HCT116 (cell line): ENCODE measurements at places on chromosomes 2 and 18.

DNA sequence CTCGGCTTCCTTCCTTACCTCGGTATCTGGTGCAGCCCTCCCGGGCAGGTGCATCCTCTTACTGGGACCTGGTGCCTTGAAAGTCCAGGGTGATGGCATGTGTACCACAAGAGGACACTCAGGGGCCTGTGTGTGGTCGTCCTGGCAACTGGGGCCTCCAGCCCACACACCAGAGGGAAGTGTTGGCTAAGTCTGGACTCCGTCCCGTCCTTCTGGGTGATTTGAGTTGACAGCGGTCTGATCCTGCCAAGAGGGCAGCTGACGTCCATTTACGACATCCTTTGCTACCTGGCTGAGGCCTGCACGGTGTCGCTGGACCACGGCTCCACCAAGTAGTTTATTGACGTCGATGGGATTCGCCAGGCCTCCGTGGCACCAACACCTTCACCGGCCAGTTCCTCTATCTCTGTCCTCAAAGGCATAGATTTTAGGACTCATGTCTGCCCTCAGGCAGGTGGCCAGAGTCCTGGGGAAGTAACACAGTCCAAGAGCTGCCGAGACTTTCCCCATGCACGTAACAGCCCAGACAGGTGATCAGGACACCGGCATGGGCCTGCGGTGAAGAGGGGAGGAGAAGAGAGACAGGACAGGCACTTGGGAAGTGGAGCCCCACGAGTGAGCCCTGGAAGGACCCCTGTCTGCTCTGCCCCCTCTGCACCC lies 186.0 kb upstream of the HDAC4 start:
- no peak for DNase-seq
- no peak overlapping the region for H3K27ac ChIP-seq
- no peaks in the 10 kb centered on the region for H3K27me3 ChIP-seq
- H3K4me3 ChIP-seq, result no peak overlapping the region
- H3K4me1 ChIP-seq, result no peaks in the 10 kb centered on the region
- H3K36me3 ChIP-seq, result no peaks in the 10 kb centered on the region

DNA sequence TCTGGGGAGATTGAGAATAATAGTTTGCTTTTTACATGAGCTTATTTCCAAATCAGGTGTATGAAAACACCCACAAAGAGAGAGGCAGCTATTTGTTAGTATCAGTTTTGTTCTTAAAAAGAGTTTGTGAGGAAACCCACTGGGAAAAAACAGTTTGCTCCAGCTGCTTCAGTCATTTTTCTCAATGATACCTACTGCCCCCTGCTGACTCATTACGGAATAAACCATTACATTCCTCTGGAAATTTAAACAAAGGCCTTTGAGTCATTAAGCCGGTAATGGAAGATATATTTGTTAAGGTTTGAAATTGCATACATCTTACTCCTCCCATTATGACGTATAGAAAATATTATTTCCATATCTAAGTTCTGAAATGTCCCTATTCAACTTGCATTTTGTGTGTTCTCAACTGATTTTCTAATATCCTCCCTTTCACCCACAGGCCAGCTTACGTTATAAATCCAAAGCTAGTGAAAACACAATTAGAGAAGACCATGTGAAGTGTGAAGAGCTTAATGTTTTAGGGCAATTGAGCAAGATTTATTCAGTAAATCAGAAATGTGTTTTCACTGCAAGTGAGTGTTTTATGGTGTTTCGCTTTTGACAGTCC lies 761.6 kb downstream of the DSC3 start:
- H3K27ac ChIP-seq, result no peak overlapping the region
- no peaks in the 10 kb centered on the region for H3K27me3 ChIP-seq
- no peaks in the 10 kb centered on the region for H3K36me3 ChIP-seq
- no peak overlapping the region for H3K4me3 ChIP-seq
- DNase-seq, result peak; percentile 34

DNA sequence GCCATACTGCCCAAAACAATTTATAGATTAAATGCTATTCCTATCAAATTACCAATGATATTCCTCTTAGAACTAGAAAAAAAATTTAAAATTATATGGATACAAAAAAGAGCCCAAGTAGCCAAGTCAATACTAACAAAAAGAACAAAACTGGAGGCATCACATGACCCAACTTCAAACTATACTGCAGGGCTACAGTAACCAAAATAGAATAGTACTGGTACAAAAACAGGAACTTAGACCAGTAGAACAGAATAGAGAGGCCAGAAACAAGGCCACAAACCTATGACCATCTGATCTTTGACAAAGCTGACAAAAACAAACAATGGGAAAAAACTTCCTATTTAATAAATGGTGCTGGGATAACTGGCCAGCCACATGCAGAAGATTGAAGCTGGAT lies 86.1 kb upstream of the KYNU start:
- H3K36me3 ChIP-seq, result no peaks in the 10 kb centered on the region
- no peak overlapping the region for H3K4me3 ChIP-seq
- no peak for DNase-seq
- no peaks in the 10 kb centered on the region for H3K4me1 ChIP-seq
- no peaks in the 10 kb centered on the region for H3K27me3 ChIP-seq

GRCh38 chr2:210224591-210224940 lies 681 bp downstream of the ACADL start:
- no peaks in the 10 kb centered on the region for H3K27me3 ChIP-seq
- DNase-seq, result no peak
- no peaks in the 10 kb centered on the region for H3K36me3 ChIP-seq

DNA sequence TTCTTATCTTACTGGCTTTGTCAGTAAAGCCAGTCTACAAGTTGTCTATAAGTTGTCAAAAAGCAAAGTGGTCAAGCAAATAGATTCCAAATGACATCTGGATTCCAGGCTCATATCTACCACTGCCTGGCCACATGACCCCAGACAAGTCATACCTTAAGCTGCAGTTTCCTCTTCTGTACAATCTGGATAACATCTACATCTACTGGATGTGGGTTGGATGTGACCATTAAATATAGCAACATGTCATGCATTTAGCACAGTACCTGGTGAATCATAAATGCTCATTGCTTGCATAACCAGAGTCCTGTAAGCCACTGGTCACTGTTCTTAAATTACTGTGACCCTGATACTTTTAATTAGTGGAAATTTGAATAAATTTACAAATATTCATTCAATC lies 16.8 kb downstream of the COBLL1 start:
- no peak for DNase-seq
- no peak overlapping the region for H3K4me3 ChIP-seq
- no peaks in the 10 kb centered on the region for H3K4me1 ChIP-seq
- H3K36me3 ChIP-seq, result no peaks in the 10 kb centered on the region
- H3K27me3 ChIP-seq, result no peaks in the 10 kb centered on the region
- H3K27ac ChIP-seq, result no peak overlapping the region

- no peaks in the 10 kb centered on the region; the same call in 1 of the 2 replicates for H3K4me1 ChIP-seq
- no peak overlapping the region for H3K27ac ChIP-seq
- no peak overlapping the region for H3K4me3 ChIP-seq
- no peak for DNase-seq
These were observed 406.2 kb downstream of the MTX2 start for GRCh38 chr2:176675271-176675949.

DNA sequence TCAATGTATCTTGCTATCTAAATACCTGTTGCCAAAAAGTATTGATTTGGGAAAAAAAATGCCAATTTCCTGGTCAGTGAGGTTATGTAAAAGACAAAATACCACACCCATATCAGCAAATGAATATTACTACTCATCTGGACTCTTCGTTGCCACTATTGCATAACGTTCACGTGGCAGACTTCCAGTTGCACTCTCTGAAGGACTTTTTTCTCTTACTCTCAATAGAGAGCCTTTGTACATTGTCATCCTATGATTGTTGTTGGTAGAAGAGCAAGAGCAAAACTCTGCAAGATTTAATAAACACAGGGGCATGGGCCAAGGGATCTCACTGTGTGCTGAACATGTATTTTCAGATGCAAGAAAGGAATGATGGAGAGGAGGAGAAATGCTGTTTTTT lies 689.8 kb downstream of the MBD2 start:
- no peak for DNase-seq
- H3K36me3 ChIP-seq, result no peaks in the 10 kb centered on the region
- no peak overlapping the region for H3K27ac ChIP-seq
- no peaks in the 10 kb centered on the region for H3K4me1 ChIP-seq
- H3K27me3 ChIP-seq, result no peaks in the 10 kb centered on the region
- no peak overlapping the region for H3K4me3 ChIP-seq

DNA sequence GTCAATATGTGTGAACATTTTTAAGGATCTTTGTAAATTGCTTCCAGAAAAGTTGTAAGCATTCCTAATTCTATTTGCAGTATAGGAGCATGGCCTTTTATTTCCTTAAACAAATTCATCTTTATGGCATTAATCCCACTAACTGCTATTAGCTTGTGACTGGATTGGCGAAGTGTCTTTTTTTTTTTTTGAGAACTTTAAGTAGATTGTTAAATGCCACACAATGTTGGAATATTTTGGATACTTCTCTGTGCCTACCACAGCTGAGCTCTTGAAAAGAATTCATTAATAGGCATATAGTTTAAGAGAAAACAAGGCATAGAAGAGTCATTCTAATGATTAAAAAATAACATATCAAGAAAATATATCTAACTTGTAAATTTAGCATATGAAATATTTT lies 129.7 kb downstream of the LAMA3 start:
- H3K27me3 ChIP-seq, result no peaks in the 10 kb centered on the region
- no peak overlapping the region for H3K4me3 ChIP-seq
- no peaks in the 10 kb centered on the region; the same call in 1 of the 2 replicates for H3K4me1 ChIP-seq
- H3K27ac ChIP-seq, result no peak overlapping the region
- H3K36me3 ChIP-seq, result no peaks in the 10 kb centered on the region

GRCh38 chr2:120350801-120351320 lies 4.9 kb downstream of the INHBB start:
- no peaks in the 10 kb centered on the region for H3K4me1 ChIP-seq
- no peak overlapping the region for H3K27ac ChIP-seq
- DNase-seq, result no peak
- no peak overlapping the region for H3K4me3 ChIP-seq
- no peaks in the 10 kb centered on the region for H3K36me3 ChIP-seq

DNA sequence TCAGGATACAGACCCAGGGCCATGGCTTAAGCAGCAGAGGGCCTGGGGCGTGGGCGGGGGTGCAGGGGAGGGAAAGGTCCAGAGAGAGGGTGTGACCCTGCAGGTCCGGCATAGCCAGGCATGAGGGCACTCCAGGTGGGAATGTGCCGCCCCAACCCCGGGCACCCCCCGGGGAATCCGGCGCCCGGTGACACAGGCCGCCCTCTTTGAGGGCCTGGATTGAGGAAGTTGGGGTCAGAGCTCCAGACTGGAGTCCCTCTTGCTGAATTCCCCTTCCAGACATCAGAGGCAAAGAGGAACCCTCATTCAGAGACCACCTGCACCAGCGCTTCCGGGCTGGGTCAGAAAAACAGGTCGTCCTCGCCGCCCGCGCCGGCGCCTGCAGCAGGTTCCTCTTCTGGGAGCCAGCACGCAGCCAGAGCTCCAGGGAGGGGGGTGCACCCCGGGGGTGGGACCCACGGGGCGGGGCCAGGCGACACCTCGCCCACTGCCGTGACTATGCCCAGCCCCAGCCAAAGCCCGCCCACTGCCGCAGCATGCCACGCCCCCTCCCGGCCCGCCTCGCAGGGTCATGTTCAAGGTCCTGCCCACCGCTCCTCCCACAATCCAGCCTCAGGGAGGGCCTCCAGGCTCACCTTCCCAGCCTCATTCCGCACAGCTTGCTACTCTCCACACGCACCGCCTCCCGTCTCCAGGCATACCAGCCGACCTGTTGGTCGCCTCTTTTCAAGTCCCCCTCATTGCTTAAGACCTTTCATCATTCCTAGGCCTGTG lies 98.3 kb upstream of the ID2 start:
- H3K4me3 ChIP-seq, result peak overlapping the region; percentile 42
- peak overlapping the region; percentile 50 for H3K27ac ChIP-seq
- H3K36me3 ChIP-seq, result no peaks in the 10 kb centered on the region

DNA sequence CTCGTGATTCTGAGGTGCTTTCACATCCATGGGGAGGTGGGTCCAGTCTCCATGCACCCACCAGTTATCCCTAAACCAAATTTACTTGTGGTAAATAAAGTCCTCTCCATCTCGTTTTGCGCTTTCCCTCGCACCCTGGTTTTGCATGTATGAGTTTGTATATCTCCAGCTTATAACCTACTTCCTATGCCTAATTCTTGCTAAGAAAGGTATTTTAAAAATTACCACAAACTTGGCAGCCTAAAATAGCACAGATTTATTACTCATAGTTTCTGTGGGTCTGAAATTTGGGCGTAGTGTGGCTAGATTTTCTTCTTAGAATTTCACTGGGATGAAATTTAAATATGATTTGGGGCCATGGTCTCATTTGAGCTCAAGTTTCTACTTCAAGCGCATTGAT lies 511.5 kb downstream of the NYAP2 start:
- no peaks in the 10 kb centered on the region for H3K36me3 ChIP-seq
- no peaks in the 10 kb centered on the region for H3K27me3 ChIP-seq
- no peak overlapping the region for H3K27ac ChIP-seq
- no peak overlapping the region for H3K4me3 ChIP-seq
- no peak for DNase-seq

DNA sequence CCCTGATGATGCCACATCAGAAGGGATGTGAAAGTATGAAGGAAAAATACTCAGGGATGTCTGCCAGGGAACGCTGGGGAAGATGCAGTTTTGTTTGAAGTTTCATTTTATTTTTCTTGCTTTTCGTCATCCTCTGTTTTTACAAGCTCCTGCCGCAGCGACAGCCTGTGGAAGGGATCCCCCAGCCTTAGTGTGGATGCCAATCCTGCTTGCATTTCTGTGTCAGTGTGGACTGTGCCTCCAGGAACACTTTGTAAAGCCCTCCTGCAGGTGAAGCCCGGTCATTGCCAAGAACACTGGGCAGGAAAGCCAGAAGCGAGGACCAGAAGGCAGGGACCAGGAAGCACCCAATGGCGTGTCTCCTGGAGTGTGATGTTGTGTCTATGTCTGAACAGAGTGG lies 234.3 kb downstream of the SEPTIN10 start:
- no peak overlapping the region for H3K27ac ChIP-seq
- H3K36me3 ChIP-seq, result no peaks in the 10 kb centered on the region
- DNase-seq, result no peak

GRCh38 chr2:2333076-2333475 lies 2.0 kb upstream of the MYT1L start:
- H3K27ac ChIP-seq, result no peak overlapping the region
- no peaks in the 10 kb centered on the region for H3K4me1 ChIP-seq
- no peaks in the 10 kb centered on the region for H3K36me3 ChIP-seq
- no peak overlapping the region for H3K4me3 ChIP-seq
- H3K27me3 ChIP-seq, result no peaks in the 10 kb centered on the region

DNA sequence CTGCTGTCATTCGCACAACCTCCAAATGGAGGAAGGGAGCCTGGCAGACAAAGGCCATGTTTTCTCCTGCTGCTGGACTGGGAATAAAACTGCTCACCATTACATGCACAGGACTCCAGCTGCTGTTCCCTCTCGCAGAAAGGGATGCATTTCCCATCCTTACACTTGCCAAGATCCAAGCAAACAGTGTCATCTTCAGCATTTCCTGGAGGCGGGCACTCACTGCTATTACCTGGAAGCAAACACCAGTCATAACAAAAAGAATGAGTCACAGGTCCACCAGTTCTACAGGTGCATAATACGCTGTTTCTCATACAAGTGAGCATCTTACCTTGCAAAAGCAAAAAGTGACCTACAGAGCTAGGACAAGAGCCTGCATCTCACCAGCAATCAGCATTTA lies 22.7 kb downstream of the IAH1 start:
- H3K27ac ChIP-seq, result no peak overlapping the region
- H3K27me3 ChIP-seq, result no peaks in the 10 kb centered on the region
- peaks cover 19% of the 10 kb centered on the region; the same call in 1 of the 2 replicates for H3K36me3 ChIP-seq
- DNase-seq, result no peak
- H3K4me3 ChIP-seq, result no peak overlapping the region

- no peaks in the 10 kb centered on the region for H3K36me3 ChIP-seq
- DNase-seq, result no peak
- no peaks in the 10 kb centered on the region for H3K4me1 ChIP-seq
- no peak overlapping the region for H3K4me3 ChIP-seq
- H3K27ac ChIP-seq, result no peak overlapping the region
These were observed 20.1 kb upstream of the MREG start for GRCh38 chr2:216033403-216033802.

- no peak overlapping the region for H3K4me3 ChIP-seq
- peaks cover 39% of the 10 kb centered on the region for H3K4me1 ChIP-seq
- H3K36me3 ChIP-seq, result no peaks in the 10 kb centered on the region
These were observed 11.5 kb downstream of the GNLY start for GRCh38 chr2:85705680-85706039.
